ENCODE measurements at places on chromosomes 3 and 15.

- no peak for DNase-seq
Measured at GRCh38 chr3:154275292-154275691, 49.0 kb downstream of the DHX36 start.

DNA sequence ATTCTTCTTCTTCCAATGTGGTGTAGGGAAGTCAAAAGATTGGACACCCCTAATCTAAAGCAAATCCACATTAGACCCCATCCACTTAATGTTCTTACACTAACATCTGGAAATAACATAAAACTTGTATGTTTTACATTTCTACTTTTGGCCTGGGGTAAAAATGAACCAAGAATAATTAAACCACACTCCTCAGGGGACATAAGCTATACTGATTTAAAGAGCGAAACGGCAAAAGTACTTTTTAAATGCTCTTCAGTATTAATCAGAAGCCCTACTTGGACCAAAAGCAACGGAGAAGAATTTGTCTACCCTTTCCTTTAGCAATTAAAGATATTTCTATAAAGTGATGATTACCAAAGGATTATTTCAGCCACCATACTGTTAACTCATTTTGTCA, 123.9 kb downstream of the TMCC1 start:
- no peak for DNase-seq

DNA sequence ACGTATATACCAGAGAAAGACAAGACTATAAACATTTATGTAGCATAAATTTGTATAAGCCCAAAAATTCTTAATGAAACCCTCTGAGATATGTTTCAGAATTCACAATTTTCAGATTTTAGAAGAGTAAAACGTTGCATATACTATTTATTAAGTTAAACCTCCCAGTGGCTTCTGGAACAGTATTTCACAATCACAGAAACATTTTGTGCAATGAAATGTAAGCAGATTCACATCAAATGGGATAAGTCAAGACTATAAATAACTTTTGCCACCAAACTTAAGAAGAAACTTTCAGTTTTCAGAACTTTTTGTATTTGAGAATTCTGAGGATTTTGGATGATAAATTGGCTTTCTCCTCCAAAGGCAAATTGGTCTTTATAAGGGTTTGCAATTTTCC, 9.2 kb downstream of the SLTM start:
- no peak for DNase-seq

GRCh38 chr3:138361561-138361971, 13.2 kb downstream of the MRAS start:
- DNase-seq: no peak

DNA sequence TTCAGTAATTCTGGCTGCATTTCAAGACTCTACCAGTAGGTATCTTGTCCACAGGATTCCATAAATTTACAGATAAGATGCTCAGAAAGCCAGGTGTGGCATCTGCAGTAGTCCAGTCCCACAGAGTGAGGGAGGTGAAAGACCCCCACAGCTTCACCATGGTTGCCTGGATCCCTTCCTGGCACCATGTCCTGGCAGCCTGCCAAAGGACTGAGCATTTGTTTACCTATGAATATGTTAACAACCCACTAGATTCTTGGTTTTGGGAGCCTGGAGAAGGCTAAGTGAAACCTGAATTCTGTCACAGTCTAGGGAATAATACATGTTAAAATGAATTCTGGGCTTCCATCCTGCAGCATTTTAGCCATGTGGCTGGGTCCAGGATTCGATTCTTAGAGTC, 14.9 kb downstream of the CHST2 start:
- DNase-seq: no peak

- peak; percentile 36 for DNase-seq
Measured at GRCh38 chr3:197736010-197736490, 654 bp downstream of the RUBCN start.

DNA sequence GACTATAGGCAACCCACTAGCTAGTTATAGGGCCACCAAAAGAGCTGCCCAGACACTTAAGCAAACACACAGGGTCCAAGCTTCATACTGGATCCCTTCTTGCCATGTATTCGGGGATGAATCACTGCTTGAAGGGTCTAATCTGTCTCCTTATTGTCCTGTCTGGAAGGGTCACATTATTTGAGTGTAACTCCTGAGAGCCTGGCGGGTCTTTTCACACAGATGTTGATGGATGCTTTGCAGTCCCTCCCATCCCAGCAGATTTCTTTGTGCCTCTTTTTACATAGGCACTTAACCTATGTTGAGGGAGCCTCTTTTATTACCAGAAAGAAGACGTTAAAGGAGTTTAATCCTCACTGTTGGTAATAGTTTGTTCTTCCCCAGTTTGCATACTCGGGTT, 56.6 kb downstream of the BBX start:
- DNase-seq: no peak

DNA sequence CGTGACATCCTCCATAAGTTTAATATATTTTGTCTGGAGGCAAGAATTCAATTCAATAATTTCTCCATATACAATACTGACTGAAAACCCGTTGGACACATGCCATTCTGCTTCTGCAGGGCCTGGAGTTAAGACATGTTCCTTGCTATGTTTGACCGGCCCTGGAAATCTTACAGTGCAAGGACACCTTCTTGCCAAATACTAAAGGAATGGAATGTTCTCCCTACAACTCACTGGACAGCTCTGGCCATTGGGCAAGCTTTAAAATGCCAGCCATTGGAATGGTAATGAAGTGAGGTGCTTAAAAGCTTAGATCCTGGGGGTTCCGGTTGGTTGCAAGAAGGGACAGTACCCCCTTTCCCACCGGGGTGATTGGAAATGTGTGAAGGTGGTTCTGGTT, 329.8 kb upstream of the PROK2 start:
- DNase-seq: no peak

DNA sequence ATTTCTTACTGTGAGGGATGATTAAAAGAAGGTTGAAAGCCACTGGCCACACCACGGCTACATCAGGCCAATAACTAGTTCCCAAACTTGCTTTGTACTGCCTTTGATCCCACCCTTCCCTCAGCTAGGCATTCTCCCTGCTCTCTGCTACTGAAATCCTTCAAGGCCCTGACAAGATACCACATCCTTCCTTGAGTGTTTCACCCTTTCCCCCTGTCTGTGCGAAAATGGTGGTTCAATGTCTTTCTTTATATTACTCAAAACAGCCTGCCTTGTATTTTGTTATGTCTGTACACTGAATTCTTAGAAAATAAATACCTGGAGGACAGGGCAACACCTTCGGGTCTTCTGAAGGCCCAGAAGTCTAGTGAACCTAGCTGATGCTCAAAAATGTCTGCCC, 932 bp upstream of the VPS8 start:
- DNase-seq: no peak

GRCh38 chr3:172530566-172530965, 7.3 kb upstream of the TNFSF10 start:
- no peak for DNase-seq

DNA sequence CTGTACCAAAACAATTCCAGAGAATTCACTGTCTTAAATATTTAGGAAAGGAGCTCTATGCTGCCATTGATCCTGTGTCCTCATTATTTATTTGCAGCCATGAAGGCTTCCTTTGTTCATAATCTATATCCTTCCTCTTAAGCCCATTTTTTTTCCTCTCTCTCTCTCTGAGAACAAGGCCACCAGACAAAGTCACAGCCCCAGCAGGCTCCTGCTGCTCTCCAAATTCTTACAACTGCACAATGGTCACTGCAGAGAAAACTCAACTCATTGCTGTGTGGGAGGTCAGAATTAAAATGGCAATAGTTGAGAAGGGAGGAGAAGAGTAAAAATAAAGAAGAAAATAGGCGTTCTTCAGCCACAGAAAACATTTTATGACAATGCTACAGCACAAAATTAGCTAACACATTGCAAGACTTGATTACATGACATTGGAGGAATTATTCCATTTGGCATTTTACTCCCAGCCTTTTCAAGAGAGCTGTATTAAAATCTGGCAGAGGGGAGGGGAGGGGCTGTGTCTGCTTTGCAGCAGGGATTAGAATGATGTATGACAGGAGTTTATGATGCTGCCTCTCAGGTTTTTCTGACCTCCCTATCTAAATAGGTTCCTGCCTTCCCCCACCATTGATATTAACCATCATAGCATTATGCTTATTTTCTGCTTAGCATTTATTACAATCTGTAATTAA, 399.7 kb upstream of the THBS1 start:
- no peak for DNase-seq

- DNase-seq: no peak
Measured at GRCh38 chr15:67383899-67384298, 129.3 kb downstream of the IQCH start.

GRCh38 chr15:90933301-90933700, 952 bp upstream of the HDDC3 start:
- no peak for DNase-seq

DNA sequence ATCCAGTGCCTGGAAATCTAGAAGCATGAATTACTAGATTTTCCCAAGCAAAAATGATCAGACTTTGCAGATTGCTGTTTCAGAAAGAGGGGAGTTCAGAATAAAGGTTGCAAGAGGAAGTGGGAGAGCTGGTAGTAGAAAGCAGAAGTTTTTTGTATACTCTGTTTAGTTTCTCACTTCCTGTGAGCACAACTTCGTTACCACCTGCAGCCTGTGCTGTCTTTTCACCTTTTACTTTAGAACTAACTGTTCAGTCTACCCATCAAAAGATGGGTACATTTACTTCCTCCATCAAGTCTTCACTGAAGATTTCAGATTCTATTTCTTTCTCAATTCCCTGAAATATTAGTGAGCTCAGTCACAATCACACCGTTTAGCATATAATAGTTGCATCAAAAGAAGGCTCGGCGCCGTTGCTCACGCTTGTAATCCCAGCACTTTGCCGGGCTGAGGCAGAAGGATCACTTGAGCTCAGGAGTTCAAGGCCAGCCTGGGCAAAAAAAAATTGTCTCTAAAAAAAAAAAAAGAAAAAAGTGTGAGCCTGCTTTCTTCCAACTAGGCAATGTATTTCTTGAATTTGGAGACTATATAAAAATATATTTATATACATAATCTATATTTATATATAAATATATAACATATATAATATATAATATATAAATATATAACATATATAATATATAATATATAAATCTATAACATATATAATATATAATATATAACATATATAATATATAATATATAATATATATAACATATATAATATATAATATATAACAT, 1.8 kb upstream of the CEP97 start:
- no peak for DNase-seq

DNA sequence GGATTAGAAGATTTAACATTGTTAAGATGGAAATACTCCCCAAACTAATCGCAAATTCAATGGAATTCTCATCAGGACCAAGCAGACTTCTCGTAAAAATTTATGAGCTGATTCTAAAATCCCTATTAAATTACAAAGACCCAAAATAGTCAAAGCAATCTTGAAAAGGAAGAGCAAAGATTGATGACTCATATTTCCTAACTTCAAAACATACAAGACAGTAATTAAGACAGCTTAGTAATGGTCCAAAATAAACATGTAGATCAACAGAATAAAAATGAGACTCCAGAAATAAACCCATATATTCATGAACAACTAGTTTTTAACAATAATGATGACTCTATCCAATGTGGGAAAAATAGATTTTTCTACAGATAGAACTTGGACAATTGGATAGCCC, 148.7 kb downstream of the SI start:
- no peak for DNase-seq

- DNase-seq: no peak
Measured at GRCh38 chr3:143080196-143080595, 39.4 kb upstream of the CHST2 start.

DNA sequence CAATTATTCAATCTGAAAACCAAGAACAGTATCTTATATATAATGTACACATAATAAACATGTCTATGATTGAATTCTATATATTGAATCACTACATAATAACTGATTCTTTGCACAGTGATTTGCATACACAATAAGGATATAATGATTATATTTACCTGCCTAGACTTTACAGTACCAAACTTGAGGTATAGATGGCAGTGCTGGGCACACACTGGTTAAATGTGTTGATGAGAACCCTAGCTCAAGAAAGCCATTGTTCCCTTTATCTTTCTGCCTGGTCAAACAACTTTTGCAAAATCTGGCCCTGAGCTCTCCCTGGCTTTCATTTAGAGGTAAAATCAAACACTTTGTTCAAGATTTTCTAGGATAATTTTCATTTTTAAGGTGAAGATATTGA, 697.7 kb downstream of the TUSC7 start:
- DNase-seq: no peak

GRCh38 chr15:52118969-52119749, 6.6 kb upstream of the BCL2L10 start:
- DNase-seq: no peak

DNA sequence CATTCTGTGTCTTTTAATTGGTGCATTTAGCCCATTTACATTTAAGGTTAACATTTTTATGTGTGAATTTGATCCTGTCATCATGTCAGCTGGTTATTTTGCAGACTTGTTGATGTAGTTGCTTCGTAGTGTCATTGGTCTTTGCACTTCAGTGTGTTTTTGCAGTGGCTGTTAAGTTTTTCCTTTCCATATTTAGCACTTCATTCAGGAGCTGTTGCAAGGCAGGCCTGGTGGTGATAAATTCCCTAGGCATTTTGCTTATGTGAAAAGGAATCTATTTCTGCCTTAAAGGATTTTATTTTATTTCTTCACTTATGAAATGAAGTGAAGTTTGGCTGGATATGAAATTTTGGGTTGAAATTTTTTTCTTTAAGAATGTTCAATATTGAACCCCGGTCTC, 70.2 kb upstream of the CD96 start:
- DNase-seq: no peak

DNA sequence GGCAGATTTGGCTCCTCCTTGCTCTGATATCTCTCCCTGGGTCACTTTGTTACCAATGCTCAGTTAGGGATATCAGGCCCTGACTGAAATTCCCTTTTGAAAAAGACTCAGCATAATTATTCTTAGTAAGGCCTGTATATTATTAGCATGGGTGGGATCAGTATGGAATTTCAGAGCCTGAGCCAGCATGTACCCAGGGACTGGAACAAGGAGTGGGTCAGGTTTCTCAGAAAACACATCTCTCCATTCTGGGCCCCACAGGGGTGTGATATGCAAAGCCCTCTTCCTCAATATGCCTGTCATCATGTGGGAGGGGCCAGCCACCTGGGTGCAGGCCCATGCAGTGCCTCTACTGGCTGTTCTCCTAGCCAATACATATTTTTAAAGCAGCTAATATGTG, 423.2 kb downstream of the EPHB1 start:
- no peak for DNase-seq

GRCh38 chr3:172129850-172130716, 90.7 kb downstream of the FNDC3B start:
- DNase-seq: peak; percentile 50

DNA sequence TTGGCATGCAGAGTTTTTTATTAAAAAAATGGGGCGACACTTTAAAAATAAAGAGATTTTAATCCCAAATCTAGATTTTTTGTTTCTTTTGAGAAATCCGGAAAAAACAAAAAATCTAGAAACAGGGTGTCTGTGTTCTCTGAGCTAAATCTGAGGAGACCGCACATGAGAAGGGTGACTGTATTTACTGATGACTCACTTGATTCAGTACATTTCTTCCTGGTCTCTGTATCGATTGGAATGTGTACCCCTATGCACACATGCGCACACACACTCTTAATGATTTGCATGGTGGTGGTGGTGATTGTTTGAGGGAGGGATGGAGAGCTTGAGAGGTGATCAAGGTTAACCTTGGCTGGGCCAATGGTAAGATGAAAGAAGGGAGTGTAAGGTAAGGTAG, 443.1 kb upstream of the THRB start:
- DNase-seq: no peak

Data from activated CD4-positive, alpha-beta T cell treated with anti-CD3 and anti-CD28 coated beads, Interleukin-2, amount 50 U/mL, for 1 hour (primary cell).